Endodermal cell (in vitro differentiated cells): ENCODE measurements at places on chromosomes 3 and 15. TPM values are rescaled to one million over a fixed set of nuclear protein-coding genes. Genes with fewer than 3 reads are reported as not detected.
A peak's percentile ranks its signal among the peaks of the same experiment; 100 is the strongest.

TRANK1 gene
- 7.0 and 9.0 TPM in 2 replicates for total RNA-seq

DNA sequence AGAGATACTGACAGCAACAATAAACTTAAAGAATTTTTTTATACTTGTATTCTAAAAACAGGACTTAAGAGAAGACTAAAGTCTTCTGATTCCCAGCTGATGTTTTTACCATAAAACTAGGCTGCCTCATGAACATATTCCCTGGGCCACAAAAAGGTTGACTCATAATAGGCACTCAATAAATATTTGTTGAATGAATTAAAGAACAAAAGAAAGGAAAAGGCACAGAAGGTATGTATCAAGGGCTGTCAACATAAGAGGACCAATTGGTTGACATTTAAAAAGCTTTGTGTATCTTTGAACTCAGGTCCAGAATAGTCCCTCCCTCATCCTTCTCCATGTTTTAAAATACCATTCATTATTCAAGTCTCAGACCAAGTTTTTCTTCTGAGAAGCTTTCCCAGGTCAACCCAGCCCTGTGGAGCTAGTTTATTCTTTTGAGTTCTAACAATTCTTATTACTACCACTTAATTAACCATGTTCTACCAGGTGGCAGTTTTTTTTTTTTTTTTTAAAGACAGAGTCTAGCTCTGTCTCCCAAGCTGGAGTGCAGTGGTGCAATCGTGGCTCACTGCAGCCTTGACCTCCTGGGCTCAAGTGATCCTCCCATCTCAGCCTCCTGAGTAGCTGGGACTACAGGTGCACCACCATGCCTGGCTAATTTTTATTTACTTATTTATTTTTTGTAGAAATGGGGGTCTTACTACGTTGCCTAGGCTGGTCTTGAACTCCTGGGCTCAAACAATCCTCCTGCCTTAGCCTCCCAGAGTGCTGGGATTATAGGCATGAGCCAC, 17.5 kb upstream of the ARHGEF3 start:
- DNase-seq, result no peak

DNA sequence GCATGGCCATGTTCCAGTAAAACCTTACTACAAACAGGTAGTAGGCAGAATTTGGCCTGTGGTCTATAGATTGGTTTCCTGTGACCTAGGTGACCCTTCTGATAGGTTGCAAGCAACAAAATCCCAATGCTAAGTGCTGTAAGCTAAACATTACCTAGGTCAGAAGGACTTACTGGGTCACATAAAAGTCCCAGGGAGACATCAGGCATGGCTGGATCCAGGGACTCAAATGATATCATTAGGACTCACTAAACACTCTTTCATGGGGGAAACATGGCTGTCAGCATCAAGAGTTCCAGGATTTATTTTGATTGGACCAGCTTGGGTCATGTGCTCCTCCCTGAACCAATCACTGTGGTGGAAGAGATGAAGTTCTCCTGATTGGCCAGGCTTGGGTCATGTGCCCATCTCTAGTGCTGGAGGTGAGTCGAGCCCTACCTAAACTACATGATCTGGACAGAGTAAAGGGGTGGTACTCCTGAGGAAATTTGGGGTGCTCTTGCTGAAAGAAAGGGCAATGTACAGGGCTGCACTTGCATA, 16.8 kb upstream of the SLC6A1 start:
- DNase-seq, result no peak

VWA5B2 gene
- total RNA-seq, result 0.69 to 1.5 TPM (median 0.97 TPM) in 3 replicates

GRCh38 chr3:127547761-127548605, 42.5 kb downstream of the TPRA1 start:
- DNase-seq, result peak; percentile 97

CSPG4 gene
- total RNA-seq, result 1.3 and 1.8 TPM in 2 replicates

FILIP1L gene
- total RNA-seq, result 0.45 and 0.84 TPM in 2 replicates

- peak; percentile 39 for DNase-seq
Observed at GRCh38 chr3:5010706-5011554, 31.7 kb downstream of the BHLHE40 start.

DNA sequence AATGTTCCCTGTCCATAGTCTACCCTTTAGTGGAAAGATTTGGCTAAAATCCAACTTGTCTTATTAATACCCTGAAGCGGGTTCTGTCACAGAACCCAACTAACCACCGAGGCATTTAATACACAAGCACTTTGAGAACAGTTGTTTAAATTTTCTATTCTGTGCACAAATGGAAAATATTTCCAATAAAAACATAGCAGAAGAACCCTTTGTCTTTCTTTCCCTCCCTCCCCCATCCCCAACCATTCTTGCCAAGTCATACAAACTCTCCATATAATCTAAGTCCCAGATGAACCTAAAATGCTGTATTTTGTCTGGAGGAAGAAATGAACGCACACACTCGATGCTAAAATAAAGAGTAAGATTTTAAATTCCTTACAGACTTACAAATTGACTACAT, 126.9 kb upstream of the STRIT1 start:
- DNase-seq, result no peak

DNA sequence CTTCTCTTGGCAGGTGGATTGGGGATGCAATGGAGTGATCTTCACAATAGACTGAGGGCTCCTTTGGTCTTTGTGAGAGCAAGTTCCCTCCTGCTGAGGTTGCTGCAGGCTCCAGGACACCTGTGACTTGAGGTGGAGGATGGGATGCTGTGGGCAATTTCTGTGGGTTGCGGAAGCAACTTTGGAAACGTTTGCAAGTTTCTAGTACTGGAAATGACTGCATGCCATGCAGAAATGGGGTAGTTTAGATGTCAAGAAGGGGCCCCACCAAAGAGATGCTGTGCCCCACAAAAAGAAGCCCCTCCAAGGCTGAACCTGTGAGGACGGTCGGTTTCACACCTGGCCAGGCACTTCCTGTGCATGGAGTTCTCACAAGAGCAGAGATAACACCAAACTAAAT, 80.4 kb upstream of the XCR1 start:
- no peak for DNase-seq

- peak; percentile 73 for DNase-seq
Observed at GRCh38 chr3:160757233-160758106, 1.4 kb downstream of the PPM1L start.

STRC gene
- 0.20 TPM in 1 of 2 replicates, not detected in the other for total RNA-seq

- DNase-seq, result no peak
Observed at GRCh38 chr3:9308298-9308990, 54.4 kb upstream of the THUMPD3 start.

DNA sequence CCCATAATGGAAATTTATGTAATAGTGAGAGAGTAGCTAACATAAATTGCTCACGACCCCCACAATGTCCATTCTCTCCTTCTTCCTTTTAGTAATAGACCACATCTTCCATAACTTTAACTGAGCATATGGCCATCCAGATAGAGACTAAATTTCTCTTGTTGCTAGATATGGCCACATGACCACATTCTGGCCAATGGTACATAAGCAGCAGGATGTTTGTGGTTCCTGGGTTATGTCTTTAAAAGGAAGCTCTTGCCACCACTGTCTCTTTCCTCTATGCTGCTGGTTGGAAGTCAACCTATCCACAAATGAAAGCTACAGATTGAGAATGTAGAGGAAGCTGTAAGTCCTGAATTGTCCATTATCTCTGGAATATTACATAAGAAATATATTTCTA, 59.7 kb upstream of the NPHP3 start:
- no peak for DNase-seq

DNA sequence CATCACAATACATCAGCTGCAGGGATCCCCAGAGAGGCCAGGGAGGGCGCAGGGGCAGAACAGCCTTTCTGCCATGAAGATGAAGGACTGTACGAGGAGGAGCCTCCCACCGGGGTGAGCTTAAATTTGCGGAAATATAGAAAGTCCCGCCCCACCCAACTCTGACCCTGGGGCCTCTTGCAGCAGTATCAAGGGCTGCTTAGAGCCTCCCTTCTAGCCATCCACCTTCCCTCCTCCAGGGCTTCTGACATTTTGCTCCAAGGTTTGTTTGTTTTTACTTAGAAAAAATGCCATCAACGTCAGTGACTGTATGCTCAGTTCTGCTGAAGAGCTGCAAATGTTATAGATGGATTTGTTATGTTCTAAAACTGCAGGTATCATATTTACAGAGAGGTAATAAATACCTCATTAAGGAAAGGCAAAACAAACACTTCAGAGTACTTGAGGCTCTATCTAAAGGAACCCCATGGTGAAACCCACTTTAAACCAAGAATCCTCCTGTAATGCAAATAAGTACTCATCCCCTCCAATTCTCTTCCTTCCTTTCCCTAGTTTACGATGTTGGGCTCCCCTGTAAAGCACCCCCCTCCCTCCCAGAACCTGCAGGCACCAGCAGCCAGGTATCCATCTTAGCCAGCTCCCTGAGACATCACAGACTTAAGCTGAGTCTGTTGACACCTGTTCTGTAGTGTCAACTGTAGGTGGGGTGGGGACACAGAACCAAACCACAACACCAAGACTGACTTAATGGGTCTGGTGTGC, 30.5 kb downstream of the RFTN1 start:
- DNase-seq, result peak; percentile 85

LMAN1L gene
- not detected in 3 replicates for total RNA-seq

THUMPD3 gene
- total RNA-seq, result 61.8 to 73.7 TPM (median 64.2 TPM) in 3 replicates

TXNRD3 gene
- total RNA-seq, result 9.9 to 18.1 TPM (median 16.9 TPM) in 3 replicates

DNA sequence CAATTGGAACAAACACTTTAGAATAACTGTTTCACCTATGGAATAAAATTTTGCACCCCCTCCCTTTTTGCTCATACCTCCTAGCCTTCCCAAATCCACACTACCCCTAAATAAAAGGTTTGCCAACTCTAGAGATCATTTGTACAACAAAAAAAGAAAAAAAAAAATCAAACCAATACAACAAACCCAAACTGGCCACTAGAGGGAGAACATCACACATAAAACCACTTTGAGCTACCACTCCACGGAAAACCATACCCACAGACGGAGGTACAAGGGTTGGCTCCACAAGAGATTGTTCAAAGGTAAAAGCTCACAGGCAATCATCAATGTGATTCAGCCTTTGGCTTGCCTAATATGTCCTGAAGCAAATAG, 47.6 kb downstream of the SETMAR start:
- DNase-seq, result no peak

DNA sequence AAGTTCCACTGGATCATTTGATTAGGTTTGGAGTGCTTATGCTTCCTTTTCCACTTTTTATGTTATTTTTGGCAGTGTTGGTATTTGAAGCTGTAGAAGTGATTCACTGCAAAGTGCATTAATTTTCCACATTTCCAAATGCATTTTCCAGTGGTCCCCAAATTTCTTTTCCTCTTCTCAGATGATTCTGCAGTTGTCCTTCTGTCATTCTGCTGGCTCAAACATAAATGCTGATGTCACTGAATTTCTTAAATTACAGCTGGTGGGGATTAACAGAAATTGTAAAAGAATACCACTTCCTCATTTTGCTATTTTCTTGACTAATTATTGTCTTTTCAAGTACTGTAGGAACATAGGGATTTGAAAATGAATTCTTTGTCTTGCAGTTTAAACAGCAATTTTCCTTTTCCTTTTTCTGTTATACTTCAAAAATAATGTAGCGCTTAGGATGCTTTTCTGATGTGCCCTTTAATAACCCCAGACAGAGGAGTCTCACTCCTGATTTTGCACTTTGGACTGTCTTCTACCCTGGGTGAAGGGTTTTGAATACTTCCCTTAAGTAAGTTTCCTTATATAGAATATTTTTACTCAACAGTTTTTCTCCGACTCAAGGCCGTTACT, 25.0 kb downstream of the MITF start:
- no peak for DNase-seq

GRCh38 chr3:189331002-189331418, 159.2 kb downstream of the TPRG1 start:
- DNase-seq, result no peak

DNA sequence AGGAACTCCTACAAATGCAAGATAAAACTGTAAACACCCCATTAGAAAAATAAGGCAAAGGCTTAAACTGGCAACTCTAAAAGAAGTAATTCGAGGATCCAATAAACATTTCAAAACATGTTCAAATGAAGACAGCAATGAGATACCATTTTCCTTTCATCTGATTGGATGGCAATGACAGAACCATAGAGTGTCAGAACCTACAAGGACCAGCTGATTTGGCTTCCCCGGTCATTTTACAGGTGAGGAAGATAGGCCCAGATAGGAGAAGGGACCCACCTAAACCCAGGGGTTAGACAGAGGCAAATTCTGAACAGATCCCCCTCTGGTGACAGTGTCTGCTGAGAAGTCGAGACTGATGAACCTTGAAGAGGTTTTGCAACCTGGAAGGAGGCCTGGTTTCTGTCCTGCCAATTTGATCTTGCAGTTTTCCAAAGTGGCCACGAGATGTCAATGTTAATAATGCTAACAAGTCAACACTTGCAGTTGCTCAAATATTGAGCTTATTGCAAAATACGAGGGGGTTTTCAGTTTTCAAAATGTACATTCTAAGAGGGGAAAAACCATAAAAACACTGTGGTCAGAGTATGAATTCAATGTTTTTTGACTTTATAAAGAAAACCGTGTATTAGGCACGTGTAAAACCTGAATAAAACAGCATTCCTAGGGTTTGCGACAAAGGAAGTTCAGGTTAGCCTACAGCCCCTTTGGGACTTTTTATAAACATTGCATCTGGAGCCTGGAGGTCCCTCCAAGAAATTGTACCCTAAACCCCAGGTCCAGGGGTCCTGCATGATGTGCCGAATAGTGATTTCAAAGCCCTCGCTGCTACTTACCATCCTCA, 21.5 kb downstream of the CFAP161 start:
- peak; percentile 61 for DNase-seq
